ENCODE measurements at places on chromosomes 1 and 21. TPM values are rescaled to one million over a fixed set of nuclear protein-coding genes. Genes with fewer than 3 reads are reported as not detected.

The S100A7 gene
- total RNA-seq = not detected

The CFHR4 gene
- total RNA-seq = not detected

The SPATA46 gene
- not detected for total RNA-seq

The BSND gene
- not detected for total RNA-seq

The KLHDC9 gene
- 1.7 TPM for total RNA-seq

The TPTE gene
- not detected for total RNA-seq

The LCK gene
- under 0.01 TPM for total RNA-seq

The EPHA10 gene
- under 0.01 TPM for total RNA-seq

The NR5A2 gene
- total RNA-seq = 4.9 TPM

The RAP1GAP gene
- not detected for total RNA-seq

The ADAMTS4 gene
- total RNA-seq = 15.8 TPM

Measured in dermis microvascular lymphatic vessel endothelial cell (primary cell).